NCI-H510A treated with DMSO at 0.1 percent for 48 hours (cell line): ENCODE measurements at places on chromosomes 3 and 15.
A peak's percentile ranks its signal among the peaks of the same experiment; 100 is the strongest.

GRCh38 chr15:44289259-44289790 lies 806 bp downstream of the GOLM2 start:
- no peak for DNase-seq

DNA sequence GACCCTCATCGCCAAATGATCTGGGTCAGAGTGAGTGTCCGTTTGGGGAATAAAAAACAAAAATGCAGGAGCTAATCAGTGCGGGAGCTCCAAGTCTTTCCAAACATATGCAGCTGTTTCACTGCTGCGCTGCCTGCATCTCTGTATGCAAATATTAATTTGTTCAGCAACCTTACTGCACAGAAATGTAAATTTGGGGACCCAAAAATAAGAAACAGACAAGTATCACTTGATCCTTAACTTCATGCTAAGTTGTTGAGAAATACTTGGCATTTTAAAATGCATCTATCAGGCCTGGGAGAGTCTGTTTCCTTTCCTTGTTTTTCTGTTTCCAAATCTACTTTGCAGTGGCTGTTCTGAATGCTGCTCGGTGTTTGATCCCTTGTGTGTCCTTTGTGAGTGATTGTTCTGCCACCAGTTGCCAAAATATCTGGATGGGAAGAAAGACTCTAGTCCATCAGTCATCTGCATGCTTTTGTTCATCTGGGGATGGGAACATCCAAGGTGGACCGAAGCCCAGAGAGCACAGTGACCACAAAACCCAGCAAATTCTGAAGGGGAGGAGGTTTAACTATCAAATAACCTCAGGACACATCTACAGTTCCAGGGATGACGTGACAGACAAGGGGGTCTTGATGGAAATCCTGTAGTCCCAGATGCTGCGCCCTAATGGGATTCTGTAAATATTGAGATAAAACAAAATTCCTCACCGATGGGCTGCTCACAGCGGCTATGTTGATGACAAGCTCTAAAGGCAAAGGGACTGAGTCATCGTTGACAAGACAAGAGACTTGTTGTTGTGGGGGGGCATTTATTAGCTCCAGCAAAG lies 199.5 kb upstream of the WNT5A start:
- no peak for DNase-seq

GRCh38 chr3:134034005-134034785 lies 4.5 kb upstream of the SLCO2A1 start:
- DNase-seq: no peak

DNA sequence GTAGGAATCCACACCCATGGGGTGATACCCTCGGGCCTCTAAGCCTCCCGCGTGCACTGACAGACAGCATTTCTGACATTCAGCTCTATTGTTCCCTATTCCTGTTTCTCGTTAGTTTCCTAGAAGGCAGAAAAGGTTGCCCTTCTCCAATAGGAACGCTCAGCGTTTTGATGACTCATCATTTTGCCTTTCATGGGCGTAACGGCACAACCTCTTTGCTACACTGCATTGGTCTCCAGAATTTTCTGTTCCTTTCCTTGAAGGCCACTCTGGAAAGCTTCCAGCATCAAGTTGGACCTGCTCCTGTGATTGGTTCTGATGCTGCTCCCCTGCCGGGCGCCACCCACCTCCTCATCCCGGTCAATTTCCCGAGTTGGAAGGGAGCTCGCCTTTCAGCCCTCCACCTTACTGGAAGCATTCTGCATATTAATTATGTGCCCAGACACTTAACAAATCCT lies 13.0 kb upstream of the TNK2 start:
- DNase-seq: no peak

- DNase-seq: no peak
These were observed 53.1 kb upstream of the ULK4 start for GRCh38 chr3:42014921-42015533.

GRCh38 chr3:114108137-114108536 lies 51.6 kb downstream of the QTRT2 start:
- DNase-seq: no peak

- DNase-seq: no peak
These were observed 249.0 kb downstream of the AGBL1 start for GRCh38 chr15:86328658-86329057.

GRCh38 chr3:11903047-11903446 lies 56.4 kb upstream of the TAMM41 start:
- no peak for DNase-seq

- no peak for DNase-seq
These were observed 445.1 kb downstream of the MECOM start for GRCh38 chr3:169218314-169218983.

DNA sequence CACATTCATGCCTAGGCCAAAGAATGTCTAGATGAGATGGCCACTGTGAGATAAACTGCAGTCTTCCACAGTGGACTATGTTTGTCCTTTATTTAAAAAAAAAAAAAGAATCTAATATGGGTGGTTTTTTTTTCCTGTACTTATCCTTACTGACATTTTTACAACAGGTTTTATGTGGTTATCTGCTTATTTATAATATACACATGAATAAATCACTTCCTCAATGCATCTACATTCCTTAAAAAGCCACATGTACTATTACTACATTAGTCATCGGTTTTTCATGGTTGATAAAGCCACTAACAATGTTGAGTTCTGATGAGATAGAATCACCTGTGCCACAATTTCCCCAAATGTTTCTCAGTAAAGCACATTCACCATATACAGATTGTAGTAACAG lies 341.3 kb upstream of the THBS1 start:
- no peak for DNase-seq

DNA sequence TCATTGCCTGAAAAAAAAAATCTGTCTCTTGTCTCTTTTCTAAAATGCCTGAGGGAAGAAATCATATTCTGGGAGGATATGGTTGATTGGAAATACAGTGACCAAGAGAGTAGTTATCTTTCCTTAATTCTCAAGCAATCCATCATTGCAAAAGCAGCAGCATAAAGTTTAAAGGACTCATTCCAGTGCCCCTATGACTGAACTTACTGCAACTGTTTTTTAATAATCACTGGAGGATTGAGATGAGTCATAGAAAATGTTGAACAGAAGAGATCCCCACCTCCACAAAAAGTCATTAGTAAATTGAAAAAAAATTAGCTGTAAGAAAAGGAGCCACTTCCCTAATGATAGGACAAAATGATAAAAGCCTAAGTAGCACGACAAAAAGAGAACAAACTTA lies 121.5 kb downstream of the SLC9A9 start:
- no peak for DNase-seq

GRCh38 chr3:53502737-53503136 lies 8.3 kb downstream of the CACNA1D start:
- no peak for DNase-seq

- no peak for DNase-seq
These were observed 888.9 kb downstream of the SQOR start for GRCh38 chr15:46523701-46524100.

- no peak for DNase-seq
These were observed 579.9 kb upstream of the ZNF717 start for GRCh38 chr3:76365275-76365674.

- DNase-seq: peak; percentile 72
These were observed 26.5 kb upstream of the CP start for GRCh38 chr3:149247929-149248691.

DNA sequence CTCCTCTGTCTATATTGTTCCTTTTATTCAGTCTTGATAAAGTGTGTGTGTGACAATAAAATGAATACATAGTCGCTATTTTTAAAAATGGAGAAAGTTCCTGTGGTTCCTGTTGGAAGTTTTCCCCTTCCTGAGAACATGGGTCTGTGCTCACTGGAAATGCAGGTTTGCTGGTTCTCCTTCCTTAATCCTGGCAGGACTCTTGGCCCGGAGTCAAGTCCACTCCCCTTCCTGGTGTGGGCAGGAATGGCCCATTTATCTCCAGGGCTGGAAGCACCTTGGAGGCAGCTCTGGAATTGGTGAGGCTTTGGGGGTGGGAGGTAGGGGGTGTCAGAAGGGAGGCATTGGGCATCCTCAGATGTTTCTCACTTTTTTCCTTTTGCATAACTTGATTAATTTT lies 30.1 kb downstream of the FOXL2 start:
- no peak for DNase-seq

DNA sequence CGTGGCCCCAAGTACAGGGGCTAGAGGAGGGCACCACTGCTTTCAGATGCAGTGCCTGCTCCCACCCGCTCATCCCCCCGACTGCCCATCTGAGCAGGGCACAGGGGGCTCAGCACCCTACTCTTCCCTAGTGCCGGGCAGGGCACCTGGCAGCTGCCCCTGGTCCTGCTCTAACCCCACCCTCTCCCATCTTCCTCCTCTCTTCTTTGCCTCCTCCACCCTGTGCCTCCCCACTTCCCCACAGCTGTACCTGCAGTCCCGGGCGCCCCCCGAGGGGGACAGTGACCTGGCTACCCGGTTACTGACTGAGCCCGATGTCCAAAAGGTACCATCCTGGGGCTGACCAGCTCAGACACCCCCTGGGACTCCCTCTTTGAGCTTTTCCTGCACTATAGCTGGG lies 12.8 kb downstream of the NBEAL2 start:
- no peak for DNase-seq
